ENCODE measurements at places on chromosomes 12 and 14.
A peak's percentile ranks its signal among the peaks of the same experiment; 100 is the strongest.

- peak; percentile 69 for DNase-seq
Measured at GRCh38 chr12:111429828-111430432, 24.2 kb downstream of the SH2B3 start.

- DNase-seq, result no peak
Measured at GRCh38 chr12:22658214-22658613, 33.2 kb downstream of the ETNK1 start.

- no peak for DNase-seq
Measured at GRCh38 chr12:110199339-110200123, 75.4 kb downstream of the IFT81 start.

DNA sequence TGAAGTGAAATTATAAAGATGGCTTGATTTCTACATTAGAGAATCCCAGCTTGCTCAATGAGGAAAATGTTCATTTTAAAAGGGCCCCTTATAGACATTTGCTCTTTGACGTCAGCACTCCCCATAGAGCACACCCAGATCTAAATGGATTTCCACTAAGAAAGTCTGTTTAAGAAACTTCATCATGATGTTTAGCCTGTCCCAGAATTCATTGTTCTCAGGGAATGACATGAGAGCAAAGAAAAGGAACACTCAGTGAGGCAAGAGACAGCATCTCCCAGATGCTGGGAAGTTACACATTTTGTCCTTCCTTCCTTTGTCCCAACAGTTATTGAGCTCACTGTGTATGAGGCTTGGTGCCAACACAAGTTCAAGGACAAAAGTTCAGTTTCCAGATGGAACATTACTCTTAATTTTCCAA is 4.9 kb downstream of the PHLDA1 start:
- no peak for DNase-seq

DNA sequence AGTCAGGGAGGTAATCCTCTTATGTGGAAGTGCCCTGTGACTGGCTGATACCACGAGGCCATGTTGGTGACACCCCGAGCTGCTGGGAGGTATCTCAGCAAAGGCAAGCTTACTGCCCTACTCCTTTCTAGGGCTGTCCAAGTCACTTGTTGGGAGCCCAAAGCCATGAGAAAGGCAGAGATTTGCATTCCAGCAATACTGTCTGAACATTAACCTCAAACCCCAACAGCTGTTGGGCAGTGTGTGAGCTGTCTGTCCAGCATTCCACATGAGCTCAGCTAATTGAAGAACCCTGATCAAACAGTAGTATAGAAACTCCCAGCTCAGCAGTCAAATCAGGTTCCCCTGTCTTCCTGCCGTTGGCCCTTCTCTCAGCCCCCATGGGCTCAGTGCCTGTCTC is 9.2 kb downstream of the ABHD4 start:
- DNase-seq, result no peak

- DNase-seq, result no peak
Measured at GRCh38 chr14:52363041-52363704, 49.1 kb downstream of the PTGER2 start.
